ENCODE measurements at places on chromosomes 13 and 19.

DNA sequence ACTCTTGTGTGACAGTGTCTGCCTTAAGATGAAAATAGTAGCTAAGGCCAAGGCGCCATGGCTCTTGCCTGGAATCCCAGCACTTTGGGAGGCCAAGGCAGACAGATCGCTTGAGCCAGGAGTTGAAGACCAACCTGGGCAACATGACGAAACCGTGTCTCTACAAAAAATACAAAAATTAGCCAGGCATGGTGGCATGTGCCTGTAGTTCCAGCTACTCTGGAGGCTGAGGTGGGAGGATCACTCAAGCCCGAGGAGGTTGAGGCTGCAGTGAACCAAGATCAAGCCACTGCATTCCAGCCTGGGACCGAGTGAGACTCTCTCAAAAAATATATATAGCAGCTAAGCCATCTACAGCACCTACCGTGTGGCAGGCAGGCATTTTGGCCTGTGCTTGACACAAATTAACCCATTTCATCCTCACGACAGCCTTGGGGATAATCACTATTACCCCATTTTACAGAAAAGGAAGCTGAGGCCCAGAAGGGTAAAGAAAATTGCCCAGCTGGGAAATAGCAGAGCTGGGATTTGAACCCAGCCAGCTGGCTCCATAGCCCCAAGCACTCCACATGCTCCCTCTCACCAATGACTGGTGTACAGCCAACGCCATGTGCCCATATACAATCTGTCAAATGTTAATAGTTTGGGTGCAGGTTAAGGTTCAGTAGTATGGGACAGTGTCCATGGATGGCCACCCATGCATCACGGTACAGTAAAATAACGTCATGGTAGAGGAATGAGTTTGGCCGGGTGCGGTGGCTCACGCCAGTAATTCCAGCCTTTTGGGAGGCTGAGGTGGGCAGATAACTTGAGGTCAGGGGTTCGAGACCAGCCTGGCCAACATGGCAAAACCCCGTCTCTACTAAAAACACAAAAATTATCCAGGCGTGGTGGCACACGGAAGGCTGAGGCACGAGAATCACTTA is 3.1 kb downstream of the SLC1A5 start:
- DNase-seq = peak; percentile 92

GRCh38 chr19:37218592-37218935 is 550 bp downstream of the ZNF383 start:
- no peak for DNase-seq

DNA sequence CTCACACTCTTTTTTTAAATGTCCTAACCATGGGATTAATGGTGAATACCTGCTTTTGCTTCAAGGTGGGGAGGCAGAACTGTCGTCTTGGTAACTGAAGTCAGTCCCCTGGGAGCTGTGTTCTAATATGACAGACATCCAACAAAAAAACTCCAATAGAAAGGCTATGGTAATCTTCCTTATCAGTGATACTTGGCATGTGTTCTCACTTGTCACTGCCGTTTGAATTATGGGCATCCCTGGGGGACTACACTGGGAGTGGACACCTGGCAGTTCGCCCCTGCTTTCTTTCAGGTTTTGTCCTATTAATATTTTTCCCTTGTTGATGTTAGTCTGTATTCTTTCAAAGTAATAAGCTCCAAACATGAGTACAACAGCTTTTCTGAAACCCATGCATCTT is 252.6 kb downstream of the SLITRK5 start:
- no peak for DNase-seq

- DNase-seq = no peak
Measured at GRCh38 chr13:20127262-20127561, 33.6 kb downstream of the GJA3 start.

GRCh38 chr19:42288387-42288786 is 13.5 kb upstream of the PRR19 start:
- no peak for DNase-seq

DNA sequence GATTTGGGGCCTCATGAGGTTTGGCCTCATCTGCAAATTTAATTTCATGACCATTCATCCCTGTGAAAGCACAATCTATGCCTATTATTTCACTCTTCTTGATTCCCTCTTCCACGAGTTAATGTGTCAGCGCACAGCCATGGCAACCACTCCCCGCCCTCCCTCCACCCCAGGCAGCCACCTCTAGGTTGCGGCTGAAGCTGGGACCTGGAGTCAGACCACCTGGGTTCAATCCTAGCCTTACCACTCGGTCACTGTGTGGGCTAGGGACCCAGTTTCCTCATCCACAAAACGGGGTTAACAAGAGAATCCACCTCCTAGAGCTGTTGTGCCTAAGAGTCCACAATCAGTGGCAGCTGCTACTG is 9.8 kb downstream of the CHST8 start:
- DNase-seq = no peak

DNA sequence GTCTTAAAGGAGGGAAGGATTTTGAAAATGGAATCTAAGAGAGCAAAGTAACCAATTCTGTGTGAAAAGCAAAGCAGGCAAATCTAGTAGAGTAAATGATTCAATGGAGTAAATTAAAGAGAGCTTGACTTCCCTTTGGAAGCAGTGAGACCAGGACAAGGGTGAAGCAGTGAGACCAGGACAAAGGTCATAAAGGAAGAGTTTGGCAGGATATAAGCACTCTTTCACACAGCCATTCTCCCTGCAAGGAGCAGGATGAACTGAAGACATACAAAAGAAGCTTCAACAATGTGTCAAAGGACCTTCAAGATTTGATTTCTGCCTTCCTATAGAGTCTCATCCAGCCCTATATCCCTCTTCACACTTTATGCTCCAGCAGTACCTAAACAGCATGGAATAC is 123.8 kb downstream of the ENOX1 start:
- no peak for DNase-seq

- DNase-seq = no peak
Measured at GRCh38 chr19:16463991-16464575, 7.7 kb downstream of the EPS15L1 start.

DNA sequence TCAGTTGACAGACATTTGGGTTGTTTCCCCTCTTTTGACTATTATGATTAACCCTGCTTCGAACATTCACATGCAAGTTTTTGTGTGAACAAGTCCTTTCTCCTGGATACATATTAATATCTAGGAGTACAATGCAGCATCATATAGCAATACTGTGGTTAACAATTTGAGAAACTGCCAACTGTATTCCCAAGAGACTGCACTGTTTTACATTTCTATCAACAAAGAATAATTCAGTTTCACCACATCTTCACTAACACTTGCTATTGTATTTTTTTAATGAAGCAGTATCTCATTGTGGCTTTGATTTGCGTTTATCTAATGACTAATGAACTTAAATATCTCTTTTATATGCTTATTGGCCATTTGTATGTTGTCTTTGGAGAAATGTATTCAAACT is 184.6 kb upstream of the NBEA start:
- DNase-seq = no peak

DNA sequence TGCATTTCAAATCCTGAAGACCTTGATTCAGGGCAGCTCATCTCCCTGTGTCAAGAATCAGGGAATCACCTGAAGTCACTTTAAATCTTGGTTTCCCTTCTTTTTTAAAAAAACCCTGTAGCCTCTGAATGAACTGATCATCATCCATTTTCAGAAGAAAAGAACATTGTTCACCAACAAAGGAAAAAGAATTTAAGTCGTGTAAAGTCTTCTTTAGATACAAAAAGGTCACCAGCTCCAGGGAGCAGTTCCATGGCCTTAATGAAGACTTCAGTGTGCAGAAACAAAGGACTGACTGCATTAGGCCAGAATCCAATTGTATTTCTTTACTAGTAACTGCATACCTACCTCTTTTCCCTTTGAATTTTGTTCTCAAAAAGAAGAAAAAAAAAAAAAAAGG is 245.0 kb downstream of the ABCC4 start:
- DNase-seq = no peak

DNA sequence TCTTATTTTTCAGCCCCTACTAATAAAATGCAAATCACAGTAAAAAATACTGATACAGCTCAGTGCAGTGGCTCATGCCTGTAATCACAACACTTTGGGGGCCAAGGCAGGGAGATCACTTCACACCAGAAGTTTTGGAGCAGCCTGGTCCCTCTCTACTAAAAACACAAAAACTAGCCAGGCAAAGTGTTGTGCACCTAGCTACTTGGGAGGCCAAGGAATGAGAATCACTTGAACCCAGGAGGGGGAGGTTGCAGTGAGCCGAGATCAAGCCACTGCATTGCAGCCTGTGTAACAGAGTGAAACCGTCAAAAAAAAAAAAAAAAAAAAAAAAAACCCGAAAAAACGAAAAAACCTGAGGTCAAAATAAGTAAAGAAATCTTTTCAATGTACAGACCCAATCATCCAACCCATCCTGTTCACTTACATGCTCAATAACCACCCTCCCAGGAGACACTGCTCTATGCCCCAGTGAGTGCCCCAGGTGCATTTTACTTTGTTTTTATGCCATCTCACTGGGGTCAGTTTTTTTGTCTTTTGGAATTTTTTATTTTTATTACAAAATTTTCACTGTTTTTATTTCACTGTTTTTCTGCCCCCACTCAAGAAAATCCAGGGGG is 107.0 kb downstream of the ZNF486 start:
- DNase-seq = no peak

DNA sequence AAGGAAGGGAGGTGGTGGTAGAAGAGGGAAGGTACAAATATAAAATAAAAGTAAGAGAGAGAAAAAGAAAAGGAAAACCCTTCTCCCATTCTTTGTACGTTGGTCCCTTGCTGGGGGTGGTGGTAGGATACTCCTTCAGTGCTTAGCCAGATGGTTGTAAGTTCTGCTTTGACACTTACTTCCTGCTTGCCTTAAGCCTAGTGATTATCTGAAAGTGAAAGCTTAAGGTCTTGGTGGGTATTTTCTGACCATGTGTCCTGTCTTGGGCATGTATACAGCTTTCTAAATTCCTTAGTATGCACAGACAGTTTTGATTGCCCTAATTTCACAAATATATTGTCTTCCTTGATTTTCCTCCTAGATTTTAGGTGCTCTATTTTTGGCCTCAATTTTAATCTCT is 314.8 kb downstream of the PCDH17 start:
- DNase-seq = no peak

- DNase-seq = no peak
Measured at GRCh38 chr13:47184321-47184720, 287.5 kb upstream of the HTR2A start.

DNA sequence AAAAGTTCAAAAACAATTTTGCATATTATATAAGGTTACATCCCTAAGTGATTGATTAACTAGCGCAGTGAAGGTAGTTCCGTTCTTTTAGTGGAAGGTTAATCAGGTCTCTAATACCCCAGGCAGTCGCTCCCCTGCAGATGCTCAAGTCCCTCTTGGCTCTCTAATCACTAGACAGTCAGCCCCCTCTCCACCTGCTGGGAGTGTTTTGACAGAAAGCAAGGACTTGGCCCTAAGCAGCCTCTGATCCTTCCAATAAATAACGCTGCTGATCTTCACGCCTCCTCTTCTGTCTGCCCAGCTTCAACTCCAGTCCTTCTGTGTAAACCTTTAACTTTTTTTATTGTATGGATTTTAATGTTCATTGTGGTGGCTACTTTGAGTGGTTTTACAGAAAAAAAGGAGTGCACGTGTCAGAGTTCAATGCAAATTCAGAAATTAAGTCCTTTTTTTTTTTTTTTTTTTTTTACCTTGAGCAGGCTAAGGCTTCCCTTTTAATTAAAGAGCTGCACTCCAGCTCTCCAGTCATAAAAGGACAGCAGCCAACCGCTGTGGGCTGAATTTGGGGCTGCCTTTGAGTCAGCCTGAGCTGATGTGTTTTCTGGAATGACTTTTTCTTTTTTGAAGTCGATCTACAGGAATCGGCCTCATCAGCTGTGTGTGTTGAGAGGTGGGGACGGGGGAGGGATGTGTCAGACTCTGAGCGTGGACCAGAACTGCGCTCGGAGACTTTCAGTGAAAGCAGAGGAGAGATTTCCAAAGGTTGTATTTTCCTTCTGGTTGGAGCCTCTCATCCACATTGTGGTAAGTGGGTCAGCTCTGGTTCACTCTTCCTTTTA is 33.8 kb upstream of the MYO16 start:
- no peak for DNase-seq

GRCh38 chr13:31175847-31176532 is 14.3 kb upstream of the HSPH1 start:
- no peak for DNase-seq

DNA sequence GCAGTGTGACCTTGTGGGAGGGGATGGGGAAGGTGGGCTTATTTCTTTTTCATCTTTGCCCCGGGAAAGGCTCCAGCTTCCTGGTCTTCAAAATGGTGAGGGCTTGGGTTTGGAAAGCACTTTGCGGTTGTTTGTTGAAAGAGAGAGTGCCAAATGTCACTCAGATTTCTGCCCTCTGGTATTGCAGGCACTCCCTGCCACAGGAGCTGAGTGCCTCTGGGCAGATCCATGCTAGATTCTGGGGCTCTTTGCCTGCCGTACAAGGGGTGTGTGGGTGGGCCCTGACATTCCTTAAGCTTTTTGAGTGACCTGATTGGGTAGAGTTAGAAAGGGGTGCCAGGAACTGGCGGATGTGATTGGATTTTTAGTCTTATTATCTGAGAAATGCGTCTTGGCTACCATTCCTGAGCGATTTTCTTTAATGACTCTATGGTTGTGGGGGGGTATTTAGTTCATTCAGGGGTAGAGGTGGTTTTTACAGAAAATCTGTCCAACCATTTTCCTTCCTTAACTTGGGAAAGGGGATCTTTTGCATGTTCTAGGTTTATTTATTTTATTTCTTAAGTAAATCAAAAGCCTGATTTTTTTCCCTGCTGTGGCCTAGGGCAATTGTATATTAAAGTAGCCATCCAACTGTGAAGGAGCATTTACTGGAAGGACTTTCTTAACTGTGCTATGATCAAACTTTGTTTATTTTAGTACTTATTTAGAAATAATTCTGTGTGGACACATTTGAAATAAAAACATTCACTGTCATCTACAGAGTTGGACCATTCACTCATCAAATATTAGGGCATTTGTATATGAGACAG is 3.2 kb downstream of the ARHGAP35 start:
- no peak for DNase-seq

- peak; percentile 17 for DNase-seq
Measured at GRCh38 chr13:85772367-85772766, 26.9 kb downstream of the SLITRK6 start.

GRCh38 chr19:10503002-10503789 is at the start of gene KEAP1:
KEAP1 (minus strand) TSS chr19:10503356; CDS start chr19:10500033, 3,323 bp downstream.
- DNase-seq = no peak

- no peak for DNase-seq
Measured at GRCh38 chr19:11020423-11020822, 59.6 kb downstream of the SMARCA4 start.

- DNase-seq = no peak
Measured at GRCh38 chr19:48355365-48355954, 8.3 kb downstream of the TMEM143 start.

GRCh38 chr13:113742445-113743120 is 16.4 kb upstream of the TMEM255B start:
- DNase-seq = no peak

DNA sequence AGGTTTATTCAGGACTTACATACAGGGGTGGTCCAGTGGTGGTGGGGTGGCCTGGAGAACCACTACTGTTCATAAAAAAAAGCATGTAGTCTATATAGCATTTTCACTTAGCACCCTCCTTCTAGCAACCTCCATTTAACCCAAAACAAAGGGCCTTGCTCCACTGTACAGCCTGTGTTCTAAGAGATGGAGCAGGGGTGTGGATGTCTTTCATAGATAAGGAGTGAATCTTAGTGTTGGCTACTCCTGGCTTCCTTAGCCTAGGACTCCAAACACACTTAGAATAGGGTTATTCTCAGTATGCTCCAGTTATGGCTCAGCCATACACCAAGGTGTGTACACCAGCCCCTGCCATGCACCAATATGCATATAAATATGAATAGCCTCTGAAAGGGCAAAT is 95.2 kb downstream of the ELF1 start:
- DNase-seq = no peak

- peak; percentile 38 for DNase-seq
Measured at GRCh38 chr13:78978381-78978998, 319.5 kb upstream of the OBI1 start.

GRCh38 chr19:32829345-32829896 is 40.1 kb downstream of the SLC7A9 start:
- DNase-seq = no peak

Measured in RCC 7860 (cell line).